ENCODE measurements at places on chromosomes 1 and 21.

GRCh38 chr21:17414766-17415165 is 98.1 kb upstream of the CXADR start:
- DNase-seq, result no peak

GRCh38 chr1:186082235-186082937 is 292.7 kb downstream of the TPR start:
- DNase-seq, result no peak

DNA sequence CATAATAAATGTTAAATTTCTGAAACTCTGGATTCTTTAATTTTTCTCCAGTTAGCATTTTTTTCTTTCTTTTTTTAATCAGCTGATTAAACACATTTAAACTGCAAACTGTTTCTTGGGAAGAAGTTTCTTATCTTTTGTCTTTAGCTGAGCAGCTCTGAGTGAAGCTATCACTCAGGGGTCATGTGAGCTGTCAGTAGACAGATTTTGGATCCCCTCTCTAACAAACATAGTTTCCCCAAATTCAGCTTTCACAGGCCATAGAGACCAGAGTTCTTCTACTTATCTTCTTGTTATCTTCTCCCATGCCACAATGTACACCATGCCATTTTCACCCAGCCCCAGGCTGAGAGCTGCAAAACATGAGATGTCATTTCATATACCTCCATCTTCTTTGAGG is 148.9 kb downstream of the CDC42BPA start:
- DNase-seq, result no peak

DNA sequence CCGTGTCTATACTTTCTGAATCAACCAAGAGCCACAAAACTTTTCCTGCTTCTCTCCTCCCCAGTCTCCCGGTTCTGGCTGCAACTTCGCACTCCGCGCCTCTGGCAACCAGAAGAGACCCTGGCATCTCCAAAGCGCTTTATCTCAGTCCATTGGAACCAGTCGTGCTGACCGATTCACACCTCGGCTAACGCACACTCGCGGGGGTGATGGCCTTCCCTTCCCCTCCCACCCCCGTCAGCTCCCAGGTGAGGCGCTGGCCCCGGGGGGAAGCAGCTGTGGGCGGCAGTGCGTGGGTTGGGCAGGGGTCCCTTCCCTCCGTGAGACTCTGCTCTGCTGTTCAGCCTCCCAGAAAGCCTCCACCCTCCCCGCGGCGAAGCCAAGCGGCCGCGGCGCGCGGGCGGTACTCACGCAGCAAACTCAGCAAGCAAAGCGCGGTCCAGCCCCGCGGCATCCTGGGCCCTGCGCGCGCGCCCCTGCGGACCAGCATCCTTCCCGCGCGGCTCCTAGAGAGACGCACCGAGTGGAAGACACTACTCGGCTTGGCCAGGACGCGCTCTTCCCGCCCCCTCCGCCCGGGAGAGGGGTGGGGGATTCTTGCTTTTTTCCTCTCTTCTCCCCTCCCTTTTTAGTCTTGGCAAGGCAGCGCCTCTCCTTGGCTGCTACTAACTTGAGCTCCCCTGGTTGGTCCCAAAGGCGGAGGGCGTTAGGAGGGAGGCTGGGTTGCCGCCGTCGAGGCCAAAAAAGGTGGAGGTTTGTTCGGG is at the start of gene CD34:
TSS of gene CD34 (minus strand) at position 535 of the 764 bp plus-strand sequence. CDS start at position 490, 45 bp downstream.
- no peak for DNase-seq

GRCh38 chr1:38269923-38270848 is 223.6 kb upstream of the POU3F1 start:
- DNase-seq, result no peak

DNA sequence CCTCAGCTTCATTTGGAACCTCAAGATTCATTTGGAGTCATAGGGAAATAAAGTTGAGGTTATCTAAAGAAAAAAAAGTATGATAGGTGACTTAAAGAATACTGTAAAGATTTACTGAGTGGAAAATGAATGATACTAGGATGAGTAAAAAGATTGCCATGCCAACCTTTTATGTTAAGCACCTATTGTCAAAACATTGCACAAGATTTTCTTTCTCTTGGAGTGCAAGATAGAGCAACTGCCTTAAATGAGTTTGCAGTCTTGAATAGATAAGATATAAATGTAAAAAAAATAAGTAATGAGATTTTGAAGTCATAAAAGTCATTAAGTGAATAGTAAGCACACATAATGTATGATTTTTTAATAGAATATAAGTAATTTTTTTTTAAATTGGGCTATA is 5.1 kb upstream of the ANGPTL1 start:
- DNase-seq, result no peak

GRCh38 chr1:246265481-246265880 is 241.6 kb downstream of the SMYD3 start:
- DNase-seq, result no peak

DNA sequence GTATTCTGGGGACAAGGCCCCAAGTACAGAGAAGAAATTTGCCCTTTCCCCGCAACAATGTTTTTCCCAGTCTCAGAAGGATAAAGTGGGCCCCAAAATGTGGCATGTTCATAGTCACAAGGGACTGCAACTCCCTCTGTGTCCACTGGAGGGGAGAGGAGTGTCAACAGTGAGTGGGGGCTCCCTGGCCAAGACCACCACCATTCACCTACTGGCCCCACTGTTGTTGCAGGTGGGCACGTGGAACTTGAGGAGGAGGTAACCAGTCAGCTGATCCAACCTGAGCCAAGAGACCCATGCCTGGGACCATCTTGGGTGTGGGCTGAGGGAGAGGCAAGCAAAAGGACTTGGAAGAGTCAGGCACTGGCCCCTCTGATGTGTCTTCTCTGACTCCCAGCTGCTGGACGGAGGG is 777 bp downstream of the NUDT17 start:
- peak; percentile 24 for DNase-seq

- DNase-seq, result no peak
These were observed 469.3 kb downstream of the LTN1 start for GRCh38 chr21:28523367-28523766.

DNA sequence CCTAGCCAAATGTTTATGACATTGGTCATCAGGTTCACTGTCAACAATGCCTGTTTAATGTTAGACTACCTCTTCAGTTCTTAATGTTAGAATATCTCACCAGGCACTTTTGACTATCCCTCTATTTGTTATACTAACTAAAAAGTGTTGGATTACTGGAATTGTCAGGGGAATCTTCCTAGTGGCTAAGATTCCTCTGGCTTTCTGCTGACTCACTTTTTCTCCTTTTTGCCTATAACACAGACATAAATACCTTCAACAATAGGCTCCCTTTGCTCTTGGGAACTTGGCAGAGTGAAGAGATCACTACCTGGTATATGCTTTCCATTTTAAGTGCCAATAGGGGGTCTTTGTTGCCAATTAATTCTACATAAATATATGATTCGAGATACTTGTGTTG is 68.5 kb downstream of the TMEM200B start:
- no peak for DNase-seq

GRCh38 chr21:40021558-40022351 is 154.5 kb downstream of the PCP4 start:
- DNase-seq, result no peak

GRCh38 chr1:226706684-226707083 is 32.4 kb downstream of the ITPKB start:
- DNase-seq, result no peak

DNA sequence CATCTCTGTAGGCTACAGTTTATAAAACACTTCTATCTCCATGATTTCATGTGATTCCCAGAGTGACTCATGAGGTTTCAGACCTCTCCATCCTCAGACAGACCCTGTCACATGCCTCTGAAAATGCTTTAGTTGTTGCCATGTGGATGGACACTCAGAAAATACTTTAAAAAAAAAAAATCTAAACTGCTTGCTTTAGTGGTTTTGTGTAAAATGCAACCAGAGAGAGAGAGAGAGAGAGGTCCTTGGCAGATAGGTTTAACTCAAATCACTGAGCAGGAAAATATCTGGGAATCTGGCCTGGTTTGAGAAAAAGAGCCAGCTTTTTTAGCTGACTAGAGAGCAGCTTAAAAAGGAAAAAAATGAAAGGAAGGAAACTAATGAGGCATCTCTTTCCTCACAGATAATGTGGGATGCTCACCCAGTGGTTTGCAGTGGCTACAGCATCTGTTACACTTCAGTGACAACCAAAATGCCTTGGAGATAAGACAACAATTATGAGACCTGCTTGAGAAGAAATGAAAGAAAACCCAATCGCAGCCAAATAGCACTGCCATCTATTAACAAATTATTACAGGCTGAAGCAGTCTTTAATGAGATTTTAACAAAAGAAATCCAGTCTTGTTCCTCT is 54.6 kb upstream of the SYT14 start:
- DNase-seq, result no peak

- no peak for DNase-seq
These were observed 10.5 kb downstream of the SPATA46 start for GRCh38 chr1:162366149-162366548.

DNA sequence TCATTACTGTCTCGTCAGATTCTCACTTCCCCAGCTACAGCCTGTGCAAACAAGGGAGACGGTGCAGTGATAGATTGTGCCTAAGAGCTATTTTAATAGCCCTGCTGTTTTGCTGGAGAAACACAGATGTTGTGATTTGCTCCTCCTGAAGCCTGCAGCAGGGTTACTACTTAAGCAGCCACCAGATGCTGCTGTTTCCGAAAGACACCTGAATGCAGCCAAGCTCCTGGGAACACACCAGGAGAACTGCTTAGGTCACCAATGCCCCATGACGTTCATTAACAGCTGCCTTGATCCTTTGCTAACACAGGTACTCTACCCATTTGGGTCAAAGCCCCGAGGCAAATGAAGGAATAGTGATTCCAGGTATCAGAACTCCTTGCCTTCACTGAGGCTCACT is 411.8 kb upstream of the DAB1 start:
- DNase-seq, result no peak

DNA sequence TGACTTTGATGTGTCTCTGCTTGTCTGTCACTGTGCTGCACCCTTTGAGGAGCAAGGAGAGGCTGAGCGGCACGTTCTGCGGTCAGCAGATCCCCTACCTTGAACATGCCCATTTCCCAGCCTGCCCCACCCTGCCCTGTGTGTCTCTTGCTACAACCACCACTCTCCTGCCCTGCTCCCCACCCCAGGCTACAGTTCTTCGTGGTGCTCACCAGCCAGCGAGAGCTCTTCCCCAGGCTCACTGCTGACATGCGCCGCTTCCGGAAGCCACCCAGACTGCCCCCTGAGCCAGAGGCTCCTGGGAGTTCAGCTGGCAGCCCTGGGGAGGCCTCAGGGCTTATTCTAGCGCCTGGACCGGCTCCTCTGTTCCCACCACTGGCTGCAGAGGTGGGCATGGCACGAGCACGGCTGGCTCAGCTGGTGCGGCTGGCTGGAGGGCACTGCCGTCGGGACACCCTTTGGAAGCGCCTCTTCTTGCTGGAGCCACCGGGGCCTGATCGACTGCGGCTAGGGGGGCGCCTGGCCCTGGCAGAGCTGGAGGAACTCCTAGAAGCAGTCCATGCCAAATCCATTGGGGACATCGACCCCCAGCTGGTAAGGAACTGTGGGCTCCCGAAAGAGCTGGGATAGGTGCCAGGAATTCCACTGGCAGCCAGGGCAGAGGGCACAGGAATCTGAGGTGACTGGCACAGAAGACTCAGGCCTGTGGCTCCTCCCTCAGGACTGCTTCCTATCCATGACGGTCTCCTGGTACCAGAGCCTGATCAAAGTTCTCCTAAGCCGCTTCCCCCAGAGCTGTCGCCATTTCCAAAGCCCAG is 5.6 kb downstream of the HYI start:
- DNase-seq, result no peak

GRCh38 chr1:23906731-23907130 is 6.4 kb downstream of the CNR2 start:
- no peak for DNase-seq

- DNase-seq, result no peak
These were observed 187.0 kb downstream of the NTMT2 start for GRCh38 chr1:170332801-170333200.

DNA sequence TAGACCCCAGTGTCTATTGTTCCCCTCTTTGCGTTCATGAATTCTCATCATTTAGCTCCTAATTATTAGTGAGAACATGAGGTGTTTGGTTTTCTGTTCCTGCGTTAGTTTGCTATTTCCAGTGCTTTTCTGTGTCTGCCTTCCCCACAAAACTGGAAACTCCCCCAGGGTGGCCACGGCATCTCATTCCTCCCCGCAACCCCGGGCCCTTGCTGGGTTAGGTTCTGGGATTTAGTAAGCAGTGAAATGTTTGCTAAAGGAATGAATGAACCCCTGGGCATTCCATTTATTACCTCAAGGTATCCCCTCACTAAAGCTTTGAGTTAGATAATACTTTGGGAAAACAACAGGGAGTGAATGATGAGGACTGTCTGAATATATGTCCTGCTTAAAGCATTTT is 142.9 kb downstream of the GLUL start:
- DNase-seq, result no peak

GRCh38 chr1:111867868-111868440 is 112.3 kb downstream of the DDX20 start:
- no peak for DNase-seq

DNA sequence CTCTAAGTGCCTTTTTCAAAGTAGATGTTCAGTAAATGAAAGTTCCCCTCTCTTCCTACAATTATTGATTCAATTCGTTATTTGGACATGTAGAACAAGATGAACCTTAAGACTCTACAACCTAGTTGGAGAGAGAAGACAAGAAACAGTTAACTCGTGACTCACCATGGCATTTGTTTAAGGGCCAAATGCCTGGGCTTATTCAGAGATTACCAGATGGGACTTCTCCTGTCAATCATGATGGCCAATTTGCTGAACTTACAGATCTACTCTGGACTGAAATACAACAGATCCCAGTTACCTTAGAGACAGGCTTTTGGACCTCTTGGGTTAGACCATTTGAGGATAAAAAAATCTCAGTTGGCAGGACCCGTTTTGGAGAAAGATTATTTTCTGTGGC is 93.5 kb downstream of the C1orf94 start:
- no peak for DNase-seq

- no peak for DNase-seq
These were observed 34.8 kb downstream of the CD34 start for GRCh38 chr1:207876131-207876530.

DNA sequence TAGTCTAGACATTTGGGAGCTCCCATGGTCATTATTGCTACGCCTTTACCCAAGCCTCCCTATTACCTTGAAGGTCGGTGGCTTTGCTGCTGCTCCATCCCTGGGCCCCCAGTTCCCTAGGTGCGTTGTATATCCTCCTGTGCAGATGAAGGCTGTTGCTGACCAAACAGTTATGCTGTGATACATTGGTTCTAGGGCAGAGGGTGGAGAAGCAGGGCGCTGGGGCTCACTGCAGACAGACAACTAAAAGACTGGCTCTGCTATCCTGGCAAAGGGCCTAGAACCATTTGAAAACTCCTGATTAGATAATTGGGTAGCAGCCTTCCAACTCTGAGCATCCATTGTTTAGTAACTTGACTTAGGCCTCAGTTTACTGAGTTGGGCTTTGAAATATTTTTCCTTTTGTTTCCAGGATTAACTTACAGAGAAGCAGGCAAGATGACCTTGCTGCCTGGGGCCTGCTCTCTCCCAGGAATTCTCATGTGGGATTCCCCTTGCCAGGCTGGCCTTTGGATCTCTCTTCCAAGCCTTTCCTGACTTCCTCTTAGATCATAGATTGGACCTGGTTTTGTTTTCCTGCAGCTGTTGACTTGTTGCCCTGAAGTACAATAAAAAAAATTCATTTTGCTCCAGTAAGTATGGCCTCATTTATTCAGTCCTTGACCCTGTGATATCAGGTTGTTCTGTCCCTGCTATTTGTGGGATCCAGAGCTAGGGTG is 15.5 kb downstream of the CHI3L2 start:
- no peak for DNase-seq
